ENCODE measurements at places on chromosomes 5 and 9. TPM values are rescaled to one million over a fixed set of nuclear protein-coding genes. Genes with fewer than 3 reads are reported as not detected.

GRCh38 chr5:82356808-82357671 is 78.9 kb upstream of the RPS23 start:
- peak; percentile 99 for DNase-seq

DNA sequence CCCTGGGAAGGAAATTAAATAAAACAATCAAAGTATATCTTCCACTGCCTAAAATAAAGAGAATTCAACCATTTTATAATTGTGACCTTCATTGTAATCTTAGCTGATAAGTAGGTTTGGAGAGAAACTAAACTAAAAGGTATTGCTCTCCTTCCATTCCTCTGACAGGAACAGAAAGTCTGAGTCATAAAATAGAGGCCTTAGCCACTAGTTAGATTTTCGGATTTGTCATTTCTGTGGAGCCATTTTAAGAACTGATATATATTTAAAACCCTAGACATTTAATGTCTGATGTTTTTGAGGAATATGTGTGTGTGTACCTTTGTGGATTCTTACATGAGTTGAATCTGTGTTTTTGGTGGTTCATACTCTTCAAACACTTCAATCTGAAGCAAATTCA is 11.8 kb upstream of the TMC1 start:
- peak; percentile 71 for DNase-seq

The ASPN gene
- total RNA-seq = not detected

- peak; percentile 23 for DNase-seq
These were observed 301.2 kb downstream of the PSAT1 start for GRCh38 chr9:78598120-78598519.

The SPATA31A3 gene
- total RNA-seq = not detected

The FBN2 gene
- total RNA-seq = 49.0 TPM

The PCDHB16 gene
- not detected for total RNA-seq

DNA sequence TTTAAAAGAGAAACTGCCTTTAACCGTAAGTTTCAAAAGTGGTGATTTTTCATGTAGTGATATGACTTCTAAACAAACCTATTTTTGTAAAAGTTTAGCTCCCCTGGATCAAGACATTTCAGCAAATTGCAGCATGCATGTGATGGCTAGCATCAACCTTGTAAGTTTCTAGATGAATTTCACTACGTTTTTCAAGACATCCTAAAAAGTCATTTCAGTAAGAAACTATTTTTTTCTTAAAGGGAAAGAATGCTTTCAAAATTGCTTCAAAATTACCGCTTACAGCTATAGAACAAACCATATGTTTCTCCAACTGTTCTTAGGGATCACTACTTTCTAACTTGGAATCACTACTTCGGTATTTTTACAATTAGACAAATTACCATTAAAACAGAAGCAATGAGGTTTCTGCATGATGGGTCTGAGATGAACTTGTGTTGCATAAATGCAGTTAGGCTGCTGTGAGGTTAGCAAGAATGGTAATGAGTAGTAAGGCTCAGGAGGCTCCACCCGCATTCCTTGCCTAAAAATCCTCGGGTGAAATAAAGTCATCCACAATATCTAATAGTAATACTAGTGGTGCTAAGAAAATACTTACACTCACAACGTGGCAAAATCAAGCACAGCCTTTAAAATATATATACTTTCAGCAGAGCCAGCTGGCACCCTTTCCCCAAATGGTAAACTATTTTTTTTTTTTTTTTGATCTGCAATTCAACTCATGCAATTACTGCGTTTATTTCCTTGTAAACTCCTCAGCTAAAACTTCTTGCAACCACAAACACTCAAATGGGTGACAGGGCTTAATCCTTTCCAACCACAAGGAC is 53.8 kb downstream of the CDC14B start:
- DNase-seq = peak; percentile 35

GRCh38 chr5:1551426-1552301 is 27.9 kb upstream of the LPCAT1 start:
- DNase-seq = no peak

DNA sequence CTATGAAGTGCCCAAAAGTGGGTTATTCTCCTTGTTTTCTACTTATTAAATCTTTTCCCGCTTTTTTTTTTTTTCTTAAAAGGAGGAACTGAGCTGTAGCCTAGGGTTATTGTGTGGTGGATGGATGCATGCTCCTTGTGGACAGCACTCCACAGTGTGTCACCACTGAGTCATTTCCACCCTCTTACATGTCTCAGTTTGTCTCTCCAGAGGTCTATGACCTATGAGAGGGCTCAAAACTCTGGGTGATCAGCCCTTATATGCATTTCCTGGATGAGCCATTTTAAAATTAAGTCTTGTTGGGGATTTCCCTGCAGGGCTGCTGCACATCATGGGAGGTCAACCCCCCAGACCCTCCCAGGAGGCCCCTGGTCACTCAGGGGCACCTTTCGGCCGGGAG is 102.2 kb upstream of the MOCS2 start:
- peak; percentile 98 for DNase-seq

- no peak for DNase-seq
These were observed 8.0 kb upstream of the UBQLN1 start for GRCh38 chr9:83715794-83716193.

DNA sequence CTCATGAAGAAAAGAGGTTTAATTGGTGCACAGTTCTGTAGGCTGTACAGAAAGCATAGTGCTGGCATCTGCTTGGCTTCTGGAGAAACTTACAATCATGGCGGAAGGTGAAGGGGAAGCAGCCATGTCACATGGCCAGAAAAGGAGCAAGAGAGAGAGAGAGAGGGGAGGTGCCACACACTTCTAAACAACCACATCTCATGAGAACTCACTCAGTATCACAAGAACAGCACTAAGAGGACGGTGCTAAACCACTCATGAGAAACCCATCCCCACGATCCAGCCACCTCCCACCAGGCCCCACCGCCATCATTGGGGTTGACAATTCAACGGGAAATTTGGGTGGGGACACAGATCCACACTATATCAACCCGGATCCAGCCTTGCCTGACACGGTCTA is 28.8 kb upstream of the IER5L start:
- DNase-seq = no peak
